Thoracic aorta (tissue), 2 donors: ENCODE measurements at places on chromosomes 6 and 20.
A peak's percentile ranks its signal among the peaks of the same experiment; 100 is the strongest.

GRCh38 chr6:139728876-139729427 is 354.5 kb upstream of the CITED2 start:
- no peak overlapping the region for H3K4me3 ChIP-seq
- no peak for DNase-seq
- peak overlapping the region; percentile 1 for H3K27ac ChIP-seq

DNA sequence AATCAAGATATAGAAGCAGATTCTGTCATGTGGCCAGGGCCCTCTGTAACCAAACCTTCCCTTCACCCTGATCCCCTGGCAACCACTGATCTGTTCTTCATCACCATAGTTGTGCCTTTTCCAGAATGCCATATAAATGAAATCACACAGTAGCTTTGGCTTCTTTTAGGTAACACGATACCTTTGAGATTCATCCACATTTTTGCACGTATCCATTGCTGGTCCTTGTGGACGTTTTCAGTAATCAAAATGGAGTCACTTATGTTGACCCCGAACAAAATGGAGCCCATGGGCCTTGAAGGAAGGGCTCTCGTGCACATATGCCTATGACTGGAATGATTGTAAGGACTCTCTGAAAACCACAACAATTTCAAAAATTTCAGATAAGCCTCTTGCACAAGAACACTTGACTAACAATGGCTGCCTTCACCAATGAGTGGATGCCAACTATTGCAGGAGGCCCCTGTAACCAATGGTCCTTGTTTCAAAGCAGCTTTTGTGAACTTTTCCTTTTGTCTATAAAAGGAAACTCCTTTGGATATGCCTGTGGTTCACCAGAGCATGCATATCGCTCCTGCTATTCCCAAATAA is 84.3 kb upstream of the RALY start:
- H3K4me1 ChIP-seq = peaks cover 44% of the 10 kb centered on the region
- no peak for DNase-seq
- H3K27me3 ChIP-seq = no peaks in the 10 kb centered on the region
- peak overlapping the region; percentile 53 for H3K27ac ChIP-seq

- DNase-seq = no peak
Observed at GRCh38 chr20:50587291-50587961, 77.2 kb downstream of the PTPN1 start.

DNA sequence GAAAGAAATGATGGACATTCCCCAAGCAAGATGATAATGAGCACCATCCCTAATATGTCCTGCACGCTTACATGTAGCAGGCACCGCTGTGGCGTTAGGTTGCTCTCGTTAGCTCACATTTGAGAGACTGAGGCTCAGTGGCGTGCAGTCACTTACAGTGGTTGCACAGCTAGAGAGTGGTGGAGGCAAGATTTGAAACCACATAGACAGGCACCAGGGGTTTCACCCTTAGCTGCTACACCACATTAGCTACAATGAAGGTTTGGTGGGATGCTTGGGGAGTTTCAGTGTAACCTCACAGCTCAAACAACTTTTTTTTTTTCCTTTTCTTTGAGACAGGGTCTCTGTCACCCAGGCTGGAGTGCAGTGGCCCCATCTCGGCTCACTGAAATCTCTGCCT is 3.7 kb downstream of the COX4I2 start:
- H3K27ac ChIP-seq = no peak overlapping the region
- DNase-seq = no peak
- H3K36me3 ChIP-seq = no peaks in the 10 kb centered on the region

DNA sequence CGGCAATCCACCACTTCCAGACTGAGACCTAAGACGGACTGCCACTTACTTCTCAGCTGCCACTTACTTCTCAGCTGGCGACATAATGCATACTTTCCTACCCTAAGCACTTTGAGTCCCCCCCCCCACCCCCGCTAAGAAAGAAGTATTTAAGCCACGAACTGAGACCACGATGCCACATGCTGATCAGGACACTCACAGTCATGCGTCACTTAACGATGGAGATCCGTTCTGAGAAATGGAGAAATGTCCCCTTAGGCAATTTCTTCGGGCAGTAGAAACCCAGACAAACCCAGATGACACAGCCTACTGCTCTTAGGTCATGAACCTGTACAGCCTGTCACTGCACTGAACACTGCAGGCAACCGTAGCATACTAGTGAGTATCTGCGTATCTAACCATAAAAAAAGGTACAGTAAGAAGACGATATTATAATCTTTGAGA is 690 bp downstream of the IFNGR1 start:
- peak overlapping the region; percentile 81 for H3K4me3 ChIP-seq
- H3K27me3 ChIP-seq = no peaks in the 10 kb centered on the region
- no peaks in the 10 kb centered on the region for H3K36me3 ChIP-seq

- H3K27me3 ChIP-seq = no peaks in the 10 kb centered on the region
- peaks cover 5% of the 10 kb centered on the region for H3K36me3 ChIP-seq
- no peak for DNase-seq
- H3K4me1 ChIP-seq = peaks cover under 1% of the 10 kb centered on the region
- no peak overlapping the region for H3K27ac ChIP-seq
Observed at GRCh38 chr6:18161431-18161830, 6.2 kb downstream of the KDM1B start.
